Stimulated activated CD8-positive, alpha-beta memory T cell treated with anti-CD3 and anti-CD28 coated beads, Interleukin-2, amount 100 ng/mL, for 1 hour (primary cell): ENCODE measurements at places on chromosomes 16 and 17.

GRCh38 chr17:60934723-60935122 lies 257.1 kb downstream of the BCAS3 start:
- DNase-seq = no peak

DNA sequence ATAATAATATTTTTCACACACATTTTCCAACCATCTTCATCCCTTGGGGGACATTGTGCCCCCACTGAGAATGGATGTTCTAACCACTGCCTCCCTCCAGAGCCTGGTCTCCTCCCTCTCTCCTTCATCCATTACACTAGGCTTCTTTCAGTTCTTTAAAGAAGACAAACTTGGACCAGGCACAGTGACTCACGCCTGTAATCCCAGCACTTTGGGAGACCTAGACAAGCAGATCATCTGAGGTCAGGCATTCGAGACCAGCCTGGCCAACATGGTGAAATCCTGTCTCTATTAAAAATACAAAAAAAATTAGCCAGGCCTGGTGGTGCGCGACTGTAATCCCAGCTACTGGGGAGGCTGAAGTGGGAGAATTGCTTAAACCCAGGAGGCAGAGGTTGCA lies 6.5 kb downstream of the ALOX15 start:
- no peak for DNase-seq

DNA sequence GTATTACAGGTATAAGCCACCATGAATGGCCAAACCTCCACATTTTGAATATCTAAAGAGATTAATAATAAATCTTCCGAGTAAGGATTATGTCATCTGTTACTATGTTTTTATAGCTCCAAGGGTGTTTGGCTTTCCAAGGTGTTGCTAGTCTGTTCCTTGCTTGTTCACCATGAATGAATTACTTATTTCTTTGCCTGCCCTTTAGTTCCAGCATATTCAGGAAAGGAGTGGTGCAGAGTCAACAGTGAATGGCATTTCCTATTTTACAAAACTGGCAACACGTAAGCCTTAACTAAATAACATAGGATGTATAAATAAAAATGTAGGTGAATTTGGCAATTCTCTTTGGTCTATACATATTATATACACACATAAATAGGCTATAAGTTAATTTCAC lies 70.3 kb downstream of the MYO1D start:
- DNase-seq = no peak

GRCh38 chr17:68089881-68090280 lies 54.3 kb downstream of the KPNA2 start:
- DNase-seq = no peak

DNA sequence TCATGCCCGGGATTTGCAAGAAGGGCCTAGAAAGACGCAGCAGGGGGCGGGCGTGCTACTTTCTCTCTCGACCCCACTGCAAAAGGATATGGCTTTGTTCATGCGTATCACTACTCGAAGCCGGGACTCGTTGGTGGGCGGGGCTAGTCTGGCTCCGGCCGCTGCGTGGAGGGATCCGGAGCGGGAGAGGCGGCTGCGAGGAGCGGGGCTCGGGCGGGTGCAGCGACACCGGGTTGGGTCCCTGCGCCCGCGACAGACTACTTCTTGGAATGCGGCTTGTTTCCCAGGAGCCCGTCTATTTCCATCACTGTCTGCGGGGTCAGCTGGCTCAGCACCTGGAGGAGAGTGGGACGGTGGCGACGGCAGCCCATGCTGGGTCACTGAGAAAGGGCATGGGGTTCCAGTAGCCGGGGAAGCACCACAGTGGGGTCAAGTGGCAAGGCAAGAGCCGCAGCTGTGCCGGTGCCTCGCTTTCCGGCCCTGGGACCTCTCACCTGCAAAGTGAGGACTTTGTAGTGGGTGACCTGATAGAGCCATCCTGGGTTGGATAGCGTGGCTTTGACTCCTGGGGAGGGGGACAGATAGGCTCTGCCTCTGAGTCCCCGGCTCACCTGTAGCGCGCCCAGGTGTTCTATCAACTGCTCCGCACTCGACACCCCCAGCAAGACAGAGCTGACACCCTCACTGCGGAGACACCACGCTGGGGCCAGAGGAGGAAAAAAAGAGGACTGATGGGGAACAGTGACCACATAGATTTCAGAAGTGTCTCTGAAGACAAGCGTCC lies 6.6 kb downstream of the KCNAB3 start:
- DNase-seq = peak; percentile 67

DNA sequence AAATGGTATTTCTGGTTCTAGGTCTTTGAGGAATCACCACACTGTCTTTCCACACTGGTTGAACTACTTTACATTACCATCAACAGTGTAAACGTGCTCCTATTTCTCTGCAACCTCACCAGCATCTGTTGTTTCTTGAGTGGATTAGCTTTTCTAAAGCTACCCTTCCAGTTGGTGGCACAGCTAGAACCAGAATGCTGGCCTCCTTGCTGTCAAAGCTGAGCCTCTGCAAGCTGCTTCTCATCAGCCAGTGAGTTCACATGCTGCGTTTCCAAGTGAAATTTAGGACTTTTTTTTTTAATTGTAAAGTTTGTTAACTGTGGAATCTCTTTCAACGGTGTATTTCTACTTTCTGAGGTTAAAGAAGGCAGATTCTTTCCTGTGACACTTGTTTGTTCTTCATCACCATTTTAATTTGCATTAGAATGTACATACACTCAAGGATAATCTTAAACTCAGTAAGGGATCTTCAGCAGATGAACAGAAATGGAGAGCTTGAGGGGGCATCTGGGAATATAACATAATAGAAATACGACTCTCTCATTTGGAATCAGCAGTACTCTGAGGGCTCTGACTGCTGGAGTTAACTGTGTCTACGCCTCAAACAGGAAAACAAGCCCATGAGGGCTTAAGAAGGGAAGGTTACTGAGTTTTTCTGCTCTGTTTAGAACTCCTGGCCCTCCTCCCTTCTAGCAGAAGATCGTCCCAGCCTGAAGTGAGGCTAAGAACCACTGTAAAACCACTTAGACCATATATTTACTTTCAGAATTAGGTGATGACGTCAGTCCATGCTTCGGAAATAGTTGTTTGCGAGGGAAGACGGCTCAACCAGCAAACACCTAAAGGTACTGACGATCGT lies 148.4 kb upstream of the FAM20A start:
- no peak for DNase-seq

- DNase-seq = no peak
Measured at GRCh38 chr17:81684442-81684911, 666 bp downstream of the HGS start.

GRCh38 chr16:53549970-53550690 lies 47.1 kb upstream of the AKTIP start:
- no peak for DNase-seq
